ENCODE measurements at places on chromosomes 11 and 22.

GRCh38 chr11:36509201-36509639 is 852 bp downstream of the TRAF6 start:
- no peak for DNase-seq

DNA sequence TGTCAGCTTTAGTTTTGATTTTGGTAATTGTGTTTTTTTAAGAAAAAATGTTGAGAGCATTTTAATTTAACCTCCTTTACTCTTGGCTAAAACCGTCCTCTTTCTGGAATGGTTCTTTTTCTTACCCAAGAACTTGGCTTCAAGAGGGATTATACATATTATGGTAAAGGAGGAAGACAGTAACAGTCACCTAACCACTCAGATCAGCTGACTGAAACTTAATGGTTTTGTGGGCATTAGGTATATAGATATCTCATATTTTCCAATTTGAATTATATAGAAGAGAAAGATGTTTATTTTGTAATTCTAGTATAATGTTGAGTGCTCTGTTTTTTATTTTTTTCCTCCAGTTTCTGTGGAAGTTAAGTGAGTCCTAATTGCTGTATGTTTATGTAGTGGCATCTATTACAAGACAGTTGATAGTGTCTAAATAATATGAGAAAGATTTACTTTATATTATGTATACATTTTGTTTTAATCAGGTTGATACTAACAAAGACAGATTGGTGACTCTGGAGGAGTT is 36.6 kb upstream of the NCR3LG1 start:
- DNase-seq = no peak

GRCh38 chr22:48960980-48961660 is 866.6 kb downstream of the BRD1 start:
- no peak for DNase-seq

GRCh38 chr11:31855466-31855865 is 44.3 kb upstream of the PAX6 start:
- DNase-seq = no peak

Data from activated CD4-positive, alpha-beta T cell treated with anti-CD3 and anti-CD28 coated beads, Interleukin-2, amount 50 U/mL, for 24 hours (primary cell).